ENCODE measurements at places on chromosomes 12 and 14.

GRCh38 chr14:27712364-27712763 lies 1054.2 kb upstream of the FOXG1 start:
- no peak for DNase-seq

- DNase-seq, result no peak
Observed at GRCh38 chr14:58808828-58809227, 171.1 kb downstream of the DACT1 start.

- DNase-seq, result no peak
Observed at GRCh38 chr14:103512701-103513611, 9.7 kb downstream of the CKB start.

GRCh38 chr12:89087876-89088275 lies 264.4 kb downstream of the DUSP6 start:
- no peak for DNase-seq

DNA sequence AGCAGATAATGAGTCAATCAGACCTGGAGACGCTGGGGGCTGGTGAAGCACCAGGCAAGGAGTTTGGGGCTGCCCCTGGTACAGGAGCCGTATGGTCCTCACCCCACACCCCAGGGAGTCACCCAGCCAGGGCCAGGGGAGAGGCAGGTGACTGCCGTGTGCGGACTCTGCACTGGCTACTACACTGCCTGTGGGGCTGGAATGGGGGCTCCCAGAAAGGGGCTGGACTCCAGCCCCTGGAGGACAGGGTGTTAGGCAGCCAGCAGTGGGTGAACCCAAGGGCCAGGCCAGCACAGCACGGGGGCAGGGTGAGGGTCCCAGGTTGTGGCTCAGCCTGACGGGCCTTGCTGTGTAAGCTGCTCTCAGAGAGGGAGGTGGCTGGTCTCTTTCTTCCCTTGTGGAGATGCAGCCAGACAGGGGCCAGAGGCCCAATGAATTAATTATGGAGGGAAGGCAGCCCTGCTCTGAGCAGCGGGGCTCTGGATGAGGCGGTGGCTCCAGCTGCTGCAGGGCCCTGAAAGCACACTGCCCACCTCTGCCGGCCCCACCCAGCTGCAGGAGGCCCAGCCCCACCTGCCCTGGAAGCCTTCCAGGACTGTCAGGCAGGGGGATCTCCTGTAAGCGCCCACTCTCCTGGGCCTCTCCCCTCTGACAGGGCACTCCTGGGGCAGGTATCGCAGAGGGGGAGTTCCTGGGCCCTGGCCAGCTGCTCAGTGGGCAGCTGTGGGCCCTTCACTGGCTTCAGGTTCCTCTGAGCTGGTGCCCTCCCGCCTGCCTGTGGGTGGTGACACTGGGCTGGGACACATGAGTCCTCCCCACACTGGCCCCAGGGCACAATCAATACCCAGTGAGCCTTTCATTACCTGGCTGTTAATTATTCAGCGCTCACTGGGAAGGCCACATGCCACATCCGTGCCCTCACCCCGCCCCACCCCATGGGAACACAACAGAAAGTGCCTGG lies 142.5 kb upstream of the C14orf180 start:
- DNase-seq, result no peak

Data from stimulated activated naive CD4-positive, alpha-beta T cell treated with Interleukin-2 at 50 U/mL for 16 hours (primary cell).